Bronchial epithelial cell (primary cell): ENCODE measurements at places on chromosomes 1 and 21. TPM values are rescaled to one million over a fixed set of nuclear protein-coding genes. Genes with fewer than 3 reads are reported as not detected.

ITLN2 gene
- total RNA-seq, result 0.26 TPM in 1 of 2 replicates, not detected in the other

LCE1F gene
- total RNA-seq, result not detected in 2 replicates

PLA2G2D gene
- not detected in 2 replicates for total RNA-seq

ACTN2 gene
- 0.79 TPM in 1 of 2 replicates, not detected in the other for total RNA-seq

CFHR1 gene
- total RNA-seq, result not detected in 2 replicates
